ENCODE measurements at places on chromosomes 2 and 18. TPM values are rescaled to one million over a fixed set of nuclear protein-coding genes. Genes with fewer than 3 reads are reported as not detected.

GNAL gene
- polyA plus RNA-seq, result 3.3 TPM

EGR4 gene
- polyA plus RNA-seq, result not detected

MGAT5 gene
- polyA plus RNA-seq, result 51.9 TPM

KIF1A gene
- 9.8 TPM for polyA plus RNA-seq

CHMP1B gene
- polyA plus RNA-seq, result 52.9 TPM

STON1 gene
- 41.2 TPM for polyA plus RNA-seq

CYBRD1 gene
- polyA plus RNA-seq, result 44.5 TPM

FBXO48 gene
- polyA plus RNA-seq, result 2.2 TPM

NR4A2 gene
- polyA plus RNA-seq, result 0.67 TPM

CCBE1 gene
- polyA plus RNA-seq, result 41.0 TPM

GAD1 gene
- 0.90 TPM for polyA plus RNA-seq

DSG3 gene
- not detected for polyA plus RNA-seq

GREB1 gene
- polyA plus RNA-seq, result 14.0 TPM

ZNF521 gene
- 37.2 TPM for polyA plus RNA-seq

COQ10B gene
- 19.2 TPM for polyA plus RNA-seq

TCF23 gene
- polyA plus RNA-seq, result 0.46 TPM

ALPI gene
- 0.10 TPM for polyA plus RNA-seq

Measured in right renal pelvis (tissue), 4 donors.